ENCODE measurements at places on chromosomes 11 and 22. TPM values are rescaled to one million over a fixed set of nuclear protein-coding genes. Genes with fewer than 3 reads are reported as not detected.
A peak's percentile ranks its signal among the peaks of the same experiment; 100 is the strongest.

Gene PSMC3
- 154 TPM for total RNA-seq

Gene C11orf16
- total RNA-seq: not detected

Gene PNPLA5
- total RNA-seq: not detected

Gene CTSC
- 413 TPM for total RNA-seq

Gene MS4A15
- not detected for total RNA-seq

DNA sequence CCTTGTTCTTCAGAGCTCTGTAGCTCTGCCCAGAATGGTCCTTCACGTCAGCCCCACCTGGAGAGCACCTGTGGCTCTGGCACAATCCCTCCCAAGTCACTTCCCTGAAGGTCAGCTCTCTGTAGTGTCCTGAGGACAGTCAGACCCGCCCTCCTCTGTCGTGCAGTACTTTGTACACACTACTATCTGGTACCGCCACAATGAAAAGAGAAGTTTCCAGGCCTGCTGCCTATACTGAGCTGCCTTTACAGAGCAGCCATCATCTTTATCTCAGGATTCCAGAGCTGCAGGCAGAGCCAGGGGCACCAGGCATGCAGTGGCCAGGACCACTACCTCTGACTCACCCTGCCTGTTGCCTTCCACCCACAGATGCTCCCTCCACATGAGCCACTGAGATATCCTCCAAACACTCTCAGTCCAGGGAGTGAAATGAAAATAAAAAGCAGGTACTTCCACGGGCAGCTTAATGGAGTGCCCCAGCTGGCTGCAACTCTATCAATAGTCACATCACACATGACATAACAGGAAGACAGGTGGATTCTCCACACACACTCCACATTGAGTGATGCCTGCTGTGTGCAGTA is 7.3 kb downstream of the PACSIN2 start:
- DNase-seq: no peak
- no peaks in the 10 kb centered on the region for H3K27me3 ChIP-seq
- no peak overlapping the region for H3K27ac ChIP-seq
- H3K36me3 ChIP-seq: peaks cover 21% of the 10 kb centered on the region
- H3K4me1 ChIP-seq: peaks cover 76% of the 10 kb centered on the region
- H3K4me3 ChIP-seq: no peak overlapping the region

- H3K36me3 ChIP-seq: peaks cover 16% of the 10 kb centered on the region
- H3K4me1 ChIP-seq: peaks cover 11% of the 10 kb centered on the region
- no peak overlapping the region for H3K27ac ChIP-seq
- H3K4me3 ChIP-seq: no peak overlapping the region
- DNase-seq: no peak
These were observed 8.4 kb upstream of the ST14 start for GRCh38 chr11:130151196-130151595.

- no peak overlapping the region for H3K27ac ChIP-seq
These were observed 219.7 kb downstream of the CNTN5 start for GRCh38 chr11:99240192-99241030.

GRCh38 chr22:44583854-44584253 is 85.8 kb upstream of the RTL6 start:
- H3K27ac ChIP-seq: no peak overlapping the region
- no peaks in the 10 kb centered on the region for H3K36me3 ChIP-seq
- H3K4me1 ChIP-seq: peaks cover 16% of the 10 kb centered on the region
- peaks cover 100% of the 10 kb centered on the region for H3K27me3 ChIP-seq

DNA sequence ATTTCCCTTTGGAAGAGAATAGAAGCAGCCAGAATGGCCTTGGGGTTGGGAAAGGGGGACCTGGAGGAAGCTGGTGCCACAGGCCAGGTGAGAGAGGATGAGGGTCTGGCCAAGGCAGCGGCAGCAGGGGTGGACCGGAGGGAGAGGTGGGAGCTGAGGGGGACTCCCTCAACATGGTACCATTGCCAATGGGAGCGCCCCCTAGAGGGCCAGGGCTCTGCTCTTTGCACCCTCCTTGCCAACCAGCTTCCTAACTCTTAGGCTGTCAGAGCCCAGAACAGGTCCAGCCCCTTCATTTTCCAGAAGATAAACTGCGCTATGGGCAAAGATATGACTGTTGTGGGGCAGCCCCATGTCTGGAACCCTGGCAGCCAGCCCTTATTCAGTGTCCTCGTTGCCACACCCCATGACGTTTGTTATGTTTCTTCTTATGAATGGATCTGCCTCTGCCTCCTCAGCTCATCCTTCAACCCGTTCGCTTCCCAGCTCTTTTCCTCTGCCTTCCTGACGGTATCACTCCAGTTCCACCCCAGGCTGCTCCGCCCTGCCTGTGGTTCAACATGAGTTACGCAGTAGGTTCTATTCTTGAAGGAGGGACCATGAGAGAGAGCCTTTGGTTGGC is 185.2 kb downstream of the GRIK4 start:
- DNase-seq: no peak
- H3K4me3 ChIP-seq: no peak overlapping the region
- H3K4me1 ChIP-seq: no peaks in the 10 kb centered on the region
- H3K27me3 ChIP-seq: peaks cover 97% of the 10 kb centered on the region
- peaks cover 5% of the 10 kb centered on the region for H3K36me3 ChIP-seq

- H3K4me3 ChIP-seq: no peak overlapping the region
- peak; percentile 9 for DNase-seq
- H3K27me3 ChIP-seq: no peaks in the 10 kb centered on the region
- no peak overlapping the region for H3K27ac ChIP-seq
These were observed 55.1 kb downstream of the ARHGEF12 start for GRCh38 chr11:120391292-120391691.

GRCh38 chr22:27201741-27202140 is 544.4 kb downstream of the MIAT start:
- peaks cover 18% of the 10 kb centered on the region for H3K4me1 ChIP-seq
- DNase-seq: no peak
- peaks cover 10% of the 10 kb centered on the region for H3K36me3 ChIP-seq
- H3K27me3 ChIP-seq: no peaks in the 10 kb centered on the region
- no peak overlapping the region for H3K4me3 ChIP-seq

- H3K4me1 ChIP-seq: no peaks in the 10 kb centered on the region
- no peaks in the 10 kb centered on the region for H3K36me3 ChIP-seq
- no peaks in the 10 kb centered on the region for H3K27me3 ChIP-seq
These were observed 229.2 kb upstream of the MTNR1B start for GRCh38 chr11:92740276-92740675.

- no peak for DNase-seq
- peaks cover 21% of the 10 kb centered on the region for H3K4me1 ChIP-seq
- H3K36me3 ChIP-seq: peaks cover 7% of the 10 kb centered on the region
- H3K4me3 ChIP-seq: no peak overlapping the region
- H3K27ac ChIP-seq: peak overlapping the region; percentile 15
These were observed 96.4 kb upstream of the BIRC3 start for GRCh38 chr11:102220728-102221467.

- H3K27me3 ChIP-seq: no peaks in the 10 kb centered on the region
- no peak overlapping the region for H3K27ac ChIP-seq
- H3K4me3 ChIP-seq: no peak overlapping the region
- H3K36me3 ChIP-seq: no peaks in the 10 kb centered on the region
- DNase-seq: no peak
These were observed 34.4 kb downstream of the ME3 start for GRCh38 chr11:86637988-86638387.

DNA sequence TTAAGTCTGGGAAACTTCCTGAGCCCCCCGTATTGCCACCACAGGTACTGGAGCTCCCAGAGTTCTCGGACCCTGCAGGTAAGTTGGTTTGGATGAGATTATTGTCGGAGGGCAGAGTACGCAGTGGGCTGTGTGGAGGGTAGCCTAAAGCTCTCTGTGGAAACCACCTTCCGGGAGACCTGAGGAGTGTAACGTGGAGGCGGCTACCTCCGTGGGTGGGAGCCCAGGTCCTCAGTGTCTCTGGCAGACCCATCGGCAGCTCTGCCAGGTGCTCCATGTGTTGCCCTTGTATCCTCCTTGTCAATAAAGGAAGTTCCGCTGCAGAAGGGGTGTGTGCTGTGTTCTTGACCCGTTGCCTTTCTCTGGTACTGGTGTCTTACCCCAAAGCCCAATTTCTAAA is 61.4 kb downstream of the SYT13 start:
- no peak overlapping the region for H3K27ac ChIP-seq
- H3K27me3 ChIP-seq: no peaks in the 10 kb centered on the region
- no peaks in the 10 kb centered on the region for H3K4me1 ChIP-seq
- DNase-seq: no peak
- H3K4me3 ChIP-seq: no peak overlapping the region

DNA sequence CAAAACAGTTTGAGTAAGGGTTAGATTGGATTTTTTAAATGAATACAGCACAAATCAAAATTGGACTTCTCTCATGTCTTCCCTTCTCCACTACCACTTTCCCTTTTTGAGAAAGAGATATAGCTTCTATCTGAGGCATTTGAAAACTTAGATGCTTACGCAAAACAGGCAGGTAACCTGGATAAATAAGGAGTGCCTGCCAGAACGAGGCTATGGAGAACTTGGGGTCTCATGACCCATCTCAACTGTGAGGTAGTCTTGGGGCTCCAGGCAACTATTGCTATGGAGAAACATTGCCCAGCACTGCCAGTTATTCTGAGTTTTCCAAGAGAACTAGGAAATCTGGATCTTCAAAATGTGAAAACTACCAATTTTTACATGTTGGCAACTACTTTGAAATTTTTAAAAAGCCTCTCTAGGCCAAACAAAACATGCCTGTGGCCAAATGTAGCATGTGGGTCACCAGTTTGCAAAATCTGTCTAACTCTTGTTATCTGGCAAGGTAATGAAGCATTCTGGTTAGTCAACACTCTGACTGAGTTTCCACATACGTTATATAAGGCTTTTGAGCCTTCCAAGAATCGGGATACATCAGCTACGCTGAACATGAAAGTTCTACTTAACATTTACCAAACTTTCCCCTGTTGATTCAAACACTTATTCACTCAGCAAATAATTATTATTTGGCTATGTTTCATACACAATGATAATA is 752.7 kb downstream of the KCNA4 start:
- DNase-seq: no peak
- H3K36me3 ChIP-seq: no peaks in the 10 kb centered on the region
- H3K4me3 ChIP-seq: no peak overlapping the region
- no peak overlapping the region for H3K27ac ChIP-seq
- H3K27me3 ChIP-seq: no peaks in the 10 kb centered on the region

GRCh38 chr11:58358969-58359368 is at the start of gene OR5B17:
Gene OR5B17, minus strand, starts transcription at chr11:58359069. Its CDS starts 0 bp downstream, at chr11:58359069.
- no peak for DNase-seq
- H3K4me1 ChIP-seq: no peaks in the 10 kb centered on the region
- no peak within 1 kb of the TSS for H3K27ac ChIP-seq
- no peak within 1 kb of the TSS for H3K4me3 ChIP-seq
- no peaks in the 10 kb centered on the region for H3K36me3 ChIP-seq

DNA sequence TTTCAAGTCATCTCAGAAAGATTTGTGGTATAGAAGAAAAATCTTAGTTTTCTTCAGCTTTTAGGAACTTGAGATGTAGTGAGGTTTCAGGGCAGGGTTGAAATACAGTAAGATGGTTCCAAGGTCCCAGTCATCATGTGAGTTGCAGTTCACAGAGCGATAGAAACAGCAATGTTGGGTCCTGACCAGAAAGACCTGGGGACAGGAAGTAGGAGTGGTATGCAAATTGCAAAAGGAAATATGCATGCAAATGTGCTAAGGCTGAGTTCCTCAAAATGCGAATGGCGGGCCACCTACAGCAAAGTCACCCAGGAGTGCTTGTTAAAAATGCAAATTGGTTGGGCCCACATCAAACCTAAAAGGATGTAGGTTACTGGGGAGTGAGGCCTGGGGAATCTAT is 1032.7 kb upstream of the TENM4 start:
- no peaks in the 10 kb centered on the region for H3K4me1 ChIP-seq
- no peak for DNase-seq
- no peaks in the 10 kb centered on the region for H3K27me3 ChIP-seq
- no peak overlapping the region for H3K4me3 ChIP-seq
- no peak overlapping the region for H3K27ac ChIP-seq

DNA sequence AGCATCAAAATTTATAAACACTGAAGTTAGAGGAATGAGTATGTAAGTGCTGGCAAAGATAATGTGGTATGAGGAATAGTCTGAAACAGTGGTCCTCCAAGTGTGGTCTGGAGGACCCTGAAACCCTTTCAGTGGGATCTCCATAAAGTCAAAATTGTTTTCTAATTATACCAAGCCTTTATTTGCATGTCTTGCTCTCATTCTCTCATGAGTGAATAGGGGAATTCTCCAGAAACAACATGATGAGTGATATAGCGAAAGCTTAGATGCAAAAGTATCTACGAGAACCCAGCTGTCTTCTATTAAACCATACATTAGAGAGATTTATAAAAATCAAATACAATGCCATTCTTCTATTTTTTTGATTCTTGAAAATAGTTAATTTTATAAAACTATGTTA is 145.0 kb upstream of the RAG2 start:
- H3K36me3 ChIP-seq: no peaks in the 10 kb centered on the region
- no peak overlapping the region for H3K4me3 ChIP-seq
- H3K4me1 ChIP-seq: peaks cover 11% of the 10 kb centered on the region
- DNase-seq: no peak
- H3K27ac ChIP-seq: no peak overlapping the region

DNA sequence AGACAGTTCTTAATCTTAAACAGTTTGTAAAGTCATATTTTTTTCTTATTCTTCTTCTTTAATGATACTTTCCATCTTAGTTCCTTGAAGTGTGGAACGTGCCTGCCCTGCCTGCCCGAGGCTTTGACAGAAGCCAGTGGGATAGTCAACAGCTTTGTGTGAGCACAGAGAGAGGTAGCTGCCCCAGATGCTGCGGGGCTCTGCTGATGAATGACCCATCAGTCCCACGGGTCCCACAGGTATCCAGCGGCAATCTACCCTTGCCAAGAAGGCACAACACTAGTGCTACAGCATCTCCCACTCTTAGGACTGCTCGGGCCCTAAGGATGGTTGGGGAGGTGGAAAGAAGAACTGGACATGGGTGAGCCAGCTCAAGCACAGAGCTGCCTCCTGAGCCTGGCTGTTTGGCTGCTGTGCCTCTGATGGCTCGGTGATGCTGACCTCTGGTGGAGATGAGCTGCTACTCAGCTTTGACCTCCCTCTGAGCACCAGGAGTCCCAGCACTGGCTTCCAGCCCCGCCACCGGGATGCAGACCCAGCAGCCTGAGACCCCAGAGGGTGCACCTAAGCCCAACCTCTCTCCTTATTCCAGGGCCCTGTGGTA is 11.8 kb upstream of the APLNR start:
- peak; percentile 80 for DNase-seq
- no peaks in the 10 kb centered on the region for H3K27me3 ChIP-seq
- H3K36me3 ChIP-seq: no peaks in the 10 kb centered on the region
- no peak overlapping the region for H3K4me3 ChIP-seq
- H3K4me1 ChIP-seq: peaks cover 18% of the 10 kb centered on the region
- H3K27ac ChIP-seq: no peak overlapping the region

GRCh38 chr11:46917762-46918082 is 628 bp downstream of the LRP4 start:
- no peak overlapping the region for H3K27ac ChIP-seq
- peaks cover 65% of the 10 kb centered on the region for H3K27me3 ChIP-seq
- peaks cover 12% of the 10 kb centered on the region for H3K4me1 ChIP-seq
- DNase-seq: no peak
- H3K36me3 ChIP-seq: peaks cover 19% of the 10 kb centered on the region

GRCh38 chr11:66467756-66468155 is 1.1 kb downstream of the PELI3 start:
- no peak overlapping the region for H3K27ac ChIP-seq
- H3K36me3 ChIP-seq: peaks cover 25% of the 10 kb centered on the region
- no peaks in the 10 kb centered on the region for H3K27me3 ChIP-seq
- H3K4me3 ChIP-seq: peak overlapping the region; percentile 86
- H3K4me1 ChIP-seq: peaks cover 8% of the 10 kb centered on the region
- peak; percentile 21 for DNase-seq

GRCh38 chr11:120182790-120183491 is 27.9 kb upstream of the OAF start:
- no peak for DNase-seq
- H3K4me3 ChIP-seq: no peak overlapping the region
- H3K36me3 ChIP-seq: no peaks in the 10 kb centered on the region
- peaks cover 9% of the 10 kb centered on the region for H3K4me1 ChIP-seq
- no peak overlapping the region for H3K27ac ChIP-seq
- H3K27me3 ChIP-seq: peaks cover 72% of the 10 kb centered on the region
